ENCODE measurements at places on chromosomes 6 and 20.

DNA sequence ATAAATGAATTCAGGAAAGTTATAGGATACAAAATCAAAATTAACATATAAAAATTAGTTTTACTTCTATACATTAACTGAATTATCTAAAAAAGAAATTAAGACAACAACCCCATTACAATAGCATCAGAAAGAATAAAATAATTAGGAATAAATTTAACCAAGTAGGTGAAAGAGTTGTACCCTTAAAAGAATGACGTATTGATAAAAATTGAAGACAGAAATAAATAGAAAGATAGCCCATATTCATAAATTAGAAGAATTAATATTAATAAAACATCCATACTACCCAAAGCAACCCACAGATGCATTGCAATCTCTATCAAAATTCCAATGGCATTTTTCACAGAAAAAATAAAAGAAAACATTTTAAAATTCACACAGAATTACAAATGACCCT lies 242.8 kb downstream of the MMUT start:
- DNase-seq = no peak

DNA sequence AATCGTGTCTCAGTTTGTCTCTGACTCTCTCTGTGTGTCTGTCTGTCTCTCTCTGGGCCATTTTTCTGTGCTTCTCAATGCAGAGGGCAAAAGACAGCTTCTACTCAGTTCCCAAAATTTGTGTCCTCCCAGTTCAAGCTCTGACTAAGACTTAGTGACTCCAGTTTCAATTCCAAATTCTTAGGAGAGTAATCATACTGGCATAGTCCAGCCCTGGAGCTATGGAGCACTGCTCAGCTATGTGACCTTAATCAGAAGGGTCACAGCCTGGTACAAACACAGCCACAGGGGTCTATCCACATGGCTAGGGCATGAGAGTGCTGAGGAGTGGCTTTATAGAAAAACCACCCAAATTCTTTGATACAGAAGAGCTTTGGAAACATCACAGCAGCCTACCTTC lies 91.9 kb downstream of the FOXF2 start:
- no peak for DNase-seq

GRCh38 chr6:53984163-53984562 lies 127.1 kb upstream of the MLIP start:
- DNase-seq = no peak

- DNase-seq = no peak
Measured at GRCh38 chr6:15089569-15090144, 156.2 kb upstream of the JARID2 start.

GRCh38 chr20:39021748-39022147 lies 59.6 kb downstream of the DHX35 start:
- DNase-seq = no peak

GRCh38 chr6:41576667-41577066 lies 30.5 kb downstream of the FOXP4 start:
- no peak for DNase-seq

- DNase-seq = no peak
Measured at GRCh38 chr20:32354592-32355416, 3.3 kb upstream of the ASXL1 start.

- no peak for DNase-seq
Measured at GRCh38 chr6:51415501-51415900, 596.8 kb downstream of the TFAP2B start.

GRCh38 chr20:45965169-45966002 lies 6.6 kb downstream of the ZNF335 start:
- no peak for DNase-seq
